ENCODE measurements at places on chromosomes 1 and 21.
A peak's percentile ranks its signal among the peaks of the same experiment; 100 is the strongest.

DNA sequence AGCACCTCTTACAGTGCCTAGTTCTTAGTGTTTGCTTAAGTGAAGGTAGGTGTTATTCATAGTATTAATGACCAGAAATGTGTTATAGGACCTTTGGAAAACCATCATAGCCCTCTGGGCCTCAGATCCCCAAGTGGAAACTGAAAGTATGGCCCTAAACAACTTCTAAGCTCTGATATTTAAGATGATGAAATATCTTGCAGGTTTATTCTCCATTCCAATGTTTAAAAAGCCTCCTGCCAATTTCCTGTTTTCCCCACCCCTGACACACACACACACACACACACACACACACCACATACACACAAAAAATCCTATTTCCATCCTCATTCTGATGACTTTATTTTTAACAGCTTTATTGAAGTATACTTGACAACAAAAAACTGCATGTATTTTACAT, 108.2 kb downstream of the DIRAS3 start:
- no peak for DNase-seq

DNA sequence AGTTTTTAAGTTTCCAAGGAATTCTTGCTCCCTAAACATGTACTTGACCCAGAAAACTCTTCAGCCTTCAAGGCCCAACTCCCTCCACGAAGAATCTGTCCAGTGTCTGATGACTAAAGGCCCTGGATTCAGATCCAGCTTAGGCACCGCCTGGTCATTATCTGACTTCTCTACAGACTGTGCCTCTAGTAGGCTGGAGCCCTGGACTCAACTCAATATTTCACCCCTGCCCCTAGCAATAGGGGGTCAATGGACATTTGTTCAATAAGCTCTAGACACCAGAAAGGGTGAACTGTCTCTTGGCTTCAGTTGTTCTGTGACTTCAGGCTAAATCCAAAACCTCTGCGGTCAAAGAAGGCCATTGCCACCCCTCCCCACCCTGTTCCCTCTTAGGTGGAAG, 34.5 kb downstream of the NUAK2 start:
- no peak for DNase-seq

DNA sequence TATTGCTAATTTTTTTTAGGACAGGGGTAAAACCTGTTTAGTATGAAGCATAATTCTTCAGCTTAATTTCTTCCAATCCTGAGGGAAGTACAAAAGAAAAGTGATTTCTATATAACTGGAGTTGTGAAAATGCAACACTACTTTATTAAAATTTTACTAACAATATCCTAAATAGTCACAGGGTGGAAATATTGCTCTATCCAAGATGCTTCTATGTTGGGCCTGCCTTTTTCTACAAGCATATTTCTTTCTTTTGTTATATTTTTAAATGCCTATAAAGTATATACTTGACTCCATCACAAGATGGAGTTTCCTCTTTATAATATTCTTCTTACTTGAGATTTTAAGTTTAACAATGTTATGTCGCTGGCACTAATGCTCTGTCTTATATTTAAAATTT, 37.9 kb downstream of the DTL start:
- DNase-seq = no peak

DNA sequence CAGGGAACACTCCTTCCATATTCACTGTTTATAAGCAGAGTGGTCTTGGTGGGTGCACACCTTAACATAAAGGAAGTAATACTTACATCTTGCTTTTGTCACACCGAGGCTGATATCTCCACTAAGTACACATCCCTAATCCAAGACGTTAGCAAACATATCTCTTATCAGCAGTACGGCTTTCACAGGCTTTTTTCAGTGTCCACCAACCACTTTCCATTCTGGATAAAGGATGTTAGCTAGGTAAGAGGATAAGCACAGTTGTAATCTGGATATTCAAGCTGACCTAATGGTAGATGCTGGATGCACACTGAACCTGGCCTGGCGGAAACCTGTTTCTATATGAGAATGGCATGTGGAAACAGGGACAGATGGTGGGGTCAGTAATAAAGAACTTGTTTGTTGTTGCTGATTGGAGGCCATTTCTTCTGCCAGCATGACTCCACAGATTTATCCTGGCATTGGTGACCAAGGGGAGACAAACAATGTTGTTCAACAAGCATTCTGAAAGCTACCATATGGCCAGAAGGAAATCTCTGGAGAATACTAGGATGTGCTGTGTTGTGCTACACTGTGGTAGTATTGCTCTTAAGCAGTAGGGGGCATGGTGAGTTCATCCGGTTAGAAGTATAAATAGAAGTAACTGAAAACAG, 416.4 kb downstream of the PTBP2 start:
- DNase-seq = peak; percentile 79

DNA sequence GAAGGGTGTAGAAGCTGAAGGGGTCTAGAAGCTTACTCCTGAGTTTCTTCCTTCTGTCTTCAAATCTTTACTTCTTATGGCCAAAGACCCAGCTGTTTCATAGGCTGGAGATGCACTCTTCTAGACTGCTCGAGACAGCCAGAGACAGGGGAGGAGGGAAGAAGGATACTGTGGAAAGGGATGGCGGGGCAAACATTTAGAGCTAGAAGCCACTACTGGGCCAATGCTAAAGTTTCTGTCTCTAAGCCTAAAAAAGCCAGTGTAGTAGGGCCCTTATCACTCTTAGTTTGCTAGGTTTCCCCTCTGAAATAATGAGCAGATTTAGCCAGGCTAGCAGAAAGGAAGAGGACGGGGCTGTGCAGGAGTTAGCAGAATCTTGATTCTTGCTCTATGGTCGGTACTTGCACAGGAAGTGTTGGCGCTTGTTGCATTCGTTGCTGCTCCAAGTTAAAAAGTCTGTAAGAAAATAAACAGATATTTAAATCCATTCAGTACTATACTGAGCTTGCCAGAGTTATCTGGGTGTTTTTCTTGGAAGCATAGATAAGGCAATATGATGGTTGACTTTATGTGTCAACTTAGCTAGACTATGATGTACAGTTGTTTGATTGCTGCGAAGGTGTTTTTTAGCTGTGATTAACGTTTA, 16.9 kb downstream of the REG4 start:
- no peak for DNase-seq

GRCh38 chr1:166272155-166272554, 105.4 kb upstream of the FAM78B start:
- no peak for DNase-seq

DNA sequence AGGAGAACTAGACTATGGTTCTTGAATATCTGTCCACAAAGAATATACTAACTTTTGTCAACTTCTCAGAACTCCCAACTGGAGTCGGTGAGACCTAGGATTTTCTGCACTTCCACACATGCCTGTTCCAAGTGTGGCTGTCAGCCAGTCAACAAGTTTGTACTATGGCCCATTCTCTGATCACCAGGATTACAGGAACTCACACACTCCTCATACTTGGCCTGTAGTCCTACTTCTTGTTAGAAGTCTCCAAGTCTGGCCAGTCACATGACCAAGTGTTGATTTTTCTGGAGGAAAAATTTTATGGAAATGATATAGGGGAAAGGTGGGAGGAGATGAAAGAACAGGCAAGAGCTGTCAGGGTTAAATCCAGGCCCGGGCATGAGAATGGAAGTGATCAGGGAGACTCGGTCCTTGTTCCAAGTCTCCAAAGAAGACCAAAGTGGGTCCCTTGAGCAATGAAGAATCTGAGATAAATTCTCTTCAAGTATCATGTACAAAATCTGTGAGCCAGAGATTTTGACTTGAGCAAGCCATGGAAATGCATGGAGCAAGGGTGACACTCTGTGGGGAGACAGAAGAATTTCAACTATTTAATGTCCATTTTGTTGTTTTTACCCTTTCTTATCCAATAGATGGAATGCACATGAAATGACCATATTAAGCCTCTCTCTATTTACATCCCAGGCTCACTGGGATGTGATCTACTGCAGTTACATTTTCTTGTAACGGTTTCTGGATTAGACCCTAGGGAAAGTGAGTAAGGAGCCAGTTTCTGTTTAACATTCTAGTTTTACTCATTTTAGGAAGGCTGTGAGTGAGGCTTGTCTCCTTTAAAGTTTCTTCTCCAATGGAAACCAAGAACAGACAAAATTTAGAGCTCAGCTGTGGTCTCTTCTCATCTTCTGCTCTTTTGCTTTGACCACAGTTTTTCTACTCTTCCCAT, 320.9 kb downstream of the ASTN1 start:
- DNase-seq = no peak

DNA sequence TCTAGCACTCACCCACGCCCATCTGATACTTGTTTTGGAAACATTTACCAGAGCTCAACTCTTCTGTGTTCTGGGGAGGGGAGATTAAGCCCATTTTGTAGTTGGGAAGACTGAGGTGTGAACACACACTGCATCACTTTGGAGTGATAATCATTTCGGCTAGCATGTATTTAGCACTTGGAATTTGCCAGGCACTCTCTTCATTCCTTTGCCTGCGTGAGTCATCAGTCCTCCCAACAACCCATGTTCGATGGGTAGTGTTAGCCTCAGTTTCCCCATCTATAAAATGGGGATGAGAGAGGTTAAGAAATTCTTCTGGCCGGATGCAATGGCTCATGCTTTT, 182.8 kb upstream of the TMEM51 start:
- DNase-seq = no peak

DNA sequence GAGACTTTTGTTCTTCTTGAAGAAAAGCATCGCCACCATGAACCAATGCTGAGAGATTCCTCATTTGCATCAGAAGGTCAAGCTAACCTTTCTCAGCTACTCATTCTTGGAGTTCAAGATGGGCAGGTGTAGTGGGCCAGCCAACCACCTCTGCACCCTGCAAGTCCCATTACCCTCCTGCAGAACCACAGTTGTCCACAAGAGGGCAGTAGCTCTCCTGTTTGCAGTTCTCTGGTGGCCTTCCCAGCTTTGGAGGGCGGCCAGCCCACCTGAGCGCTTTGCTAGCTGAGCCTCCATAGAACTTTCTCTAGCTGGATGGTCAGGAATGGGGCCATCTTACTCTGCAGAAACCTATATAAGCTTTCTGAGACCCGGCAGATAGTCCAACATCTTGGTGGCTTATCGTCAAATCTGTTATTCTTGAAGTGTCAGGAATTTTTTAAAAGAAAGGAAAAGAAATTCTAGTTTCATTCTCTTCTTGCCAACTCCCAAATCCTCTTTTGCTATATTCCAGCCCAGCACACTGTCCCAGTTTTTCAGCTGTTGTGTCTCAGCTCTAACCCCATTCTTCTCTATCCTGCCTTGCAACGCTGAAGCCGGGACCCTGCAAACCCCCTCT, 11.0 kb upstream of the LMX1A start:
- peak; percentile 51 for DNase-seq

- no peak for DNase-seq
Measured at GRCh38 chr21:38054334-38054733, 138.1 kb upstream of the KCNJ6 start.

GRCh38 chr1:29599826-29600225, 363.5 kb downstream of the PTPRU start:
- no peak for DNase-seq

- no peak for DNase-seq
Measured at GRCh38 chr21:27561116-27561515, 594.2 kb upstream of the ADAMTS5 start.

GRCh38 chr21:43645136-43645891, 14.0 kb downstream of the HSF2BP start:
- DNase-seq = peak; percentile 84

DNA sequence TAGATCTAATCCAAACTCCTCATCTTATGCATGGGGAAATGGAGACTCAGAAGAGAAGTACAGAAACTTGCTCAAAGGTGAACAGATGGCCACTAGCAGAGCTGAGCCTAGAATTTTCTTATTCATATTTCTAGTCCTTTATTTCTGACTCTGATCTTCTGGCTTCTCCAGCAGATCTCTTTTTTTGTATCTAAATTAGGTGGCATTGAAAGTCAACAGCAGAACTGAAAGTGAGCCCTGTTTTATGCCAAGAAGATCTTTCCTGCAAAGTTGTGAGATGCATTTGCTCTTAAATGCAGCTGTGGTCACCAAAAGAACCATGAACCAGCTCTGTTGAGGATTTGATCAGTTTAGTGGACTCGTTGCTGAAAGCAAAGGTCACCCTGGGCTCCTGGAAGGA, 75.5 kb downstream of the KAZN start:
- no peak for DNase-seq

DNA sequence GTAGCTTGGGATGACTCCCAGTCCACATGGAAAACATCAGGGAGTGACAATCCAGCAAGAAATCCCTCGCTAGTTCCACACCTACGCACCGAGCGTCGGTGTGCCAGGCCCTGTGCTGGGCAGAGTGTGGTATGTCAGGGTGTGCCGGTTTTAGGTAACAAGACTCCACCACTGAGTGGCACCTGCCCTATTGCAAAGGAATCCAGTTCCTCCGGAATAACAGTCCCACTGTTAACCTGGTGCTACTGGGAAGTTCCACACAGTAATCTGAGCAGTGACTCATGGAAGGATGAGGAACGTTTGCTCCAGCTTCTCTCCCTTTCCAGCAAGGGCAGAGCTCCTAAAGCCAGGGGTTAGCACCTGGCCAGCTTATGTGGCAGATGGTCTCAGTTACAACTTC, 14.3 kb downstream of the RNF207 start:
- DNase-seq = no peak

DNA sequence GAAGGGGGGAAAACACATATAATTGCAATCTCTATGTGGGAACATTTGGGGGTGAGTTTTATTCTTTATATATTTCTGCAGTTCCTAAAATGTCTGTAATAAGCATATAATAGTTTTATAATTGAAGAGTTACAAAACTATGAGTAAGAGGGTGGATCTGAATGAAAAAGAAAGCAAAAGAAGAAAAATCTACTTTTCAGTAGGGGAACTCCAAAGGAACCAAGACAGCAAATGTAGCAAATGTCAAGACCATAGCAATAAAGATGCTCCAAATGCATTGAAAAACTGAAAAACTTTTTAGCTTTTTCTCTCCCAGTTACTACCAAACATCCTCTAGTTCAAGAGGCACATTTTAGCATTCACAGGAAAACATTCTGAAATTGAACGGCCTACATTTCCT, 434.8 kb downstream of the LMO4 start:
- no peak for DNase-seq

- DNase-seq = peak; percentile 33
Measured at GRCh38 chr21:41068967-41069642, 98.9 kb upstream of the BACE2 start.

DNA sequence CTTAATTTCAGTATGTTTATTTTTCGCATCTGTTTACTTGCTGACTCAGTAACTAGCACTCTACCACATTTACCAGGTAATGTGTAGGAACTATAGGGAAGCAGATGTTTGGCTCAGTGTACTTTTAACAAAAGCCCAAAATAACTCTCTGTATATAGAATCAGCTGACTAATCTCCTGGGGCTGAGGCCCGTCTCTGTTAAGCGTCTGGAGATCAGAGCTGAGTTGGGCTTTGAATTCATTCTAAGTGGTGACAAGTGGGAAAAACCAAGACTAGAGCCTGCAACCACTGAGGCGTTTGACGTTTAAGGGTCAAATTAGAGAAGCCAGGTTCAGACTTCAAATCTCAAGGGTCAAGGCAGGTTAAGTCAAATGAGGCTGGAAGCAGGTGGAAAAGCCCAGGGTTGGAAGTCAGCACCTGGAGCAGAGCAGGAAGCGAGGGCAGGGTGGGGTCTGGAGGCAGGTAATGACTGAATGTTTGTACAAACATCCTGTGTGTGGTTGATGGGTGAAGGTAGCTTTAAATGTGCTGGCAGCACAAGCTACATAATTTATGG, 56.8 kb upstream of the LYST start:
- peak; percentile 43 for DNase-seq
